CD4-positive, alpha-beta T cell treated with Interleukin-10 for 1 hour (primary cell): ENCODE measurements at places on chromosomes 4 and X.
A peak's percentile ranks its signal among the peaks of the same experiment; 100 is the strongest.

DNA sequence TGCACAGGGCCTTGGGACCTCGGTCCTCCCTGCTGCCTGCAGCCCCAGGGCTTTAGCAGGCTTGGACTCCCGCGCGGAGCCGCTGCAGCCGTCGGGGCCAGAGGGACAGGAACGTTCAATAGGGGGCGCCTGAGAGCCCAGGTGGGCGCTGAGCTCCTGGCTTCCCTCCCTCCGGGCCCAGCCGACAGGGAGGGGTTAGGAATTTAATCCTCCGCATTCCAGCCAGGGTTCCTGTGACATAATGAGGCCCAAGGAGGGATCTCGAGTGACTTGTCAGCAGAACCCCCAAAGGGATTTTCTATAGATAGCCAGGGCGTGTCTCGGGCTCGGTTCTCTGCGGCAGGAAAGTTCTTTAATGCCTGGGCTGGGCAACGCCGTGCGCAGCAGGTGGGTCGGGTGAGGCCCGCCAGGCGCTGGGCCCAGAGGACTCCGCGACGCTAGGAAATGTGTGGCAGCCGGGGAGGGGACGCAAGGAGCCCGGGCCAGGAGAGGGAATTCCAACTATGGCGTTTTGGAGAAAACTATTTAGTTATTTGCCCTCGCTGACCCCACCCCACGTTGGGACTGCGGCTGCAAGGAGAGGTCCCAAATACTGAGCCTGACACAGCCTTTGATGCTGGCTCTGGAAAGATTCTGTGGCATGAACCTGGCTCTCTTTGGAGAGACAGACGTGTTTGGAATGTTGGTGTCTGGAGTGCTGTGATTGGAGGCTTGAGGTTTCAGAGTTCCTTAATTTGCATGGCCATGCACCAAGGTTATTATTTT, 285.2 kb upstream of the GATB start:
- no peak for DNase-seq

DNA sequence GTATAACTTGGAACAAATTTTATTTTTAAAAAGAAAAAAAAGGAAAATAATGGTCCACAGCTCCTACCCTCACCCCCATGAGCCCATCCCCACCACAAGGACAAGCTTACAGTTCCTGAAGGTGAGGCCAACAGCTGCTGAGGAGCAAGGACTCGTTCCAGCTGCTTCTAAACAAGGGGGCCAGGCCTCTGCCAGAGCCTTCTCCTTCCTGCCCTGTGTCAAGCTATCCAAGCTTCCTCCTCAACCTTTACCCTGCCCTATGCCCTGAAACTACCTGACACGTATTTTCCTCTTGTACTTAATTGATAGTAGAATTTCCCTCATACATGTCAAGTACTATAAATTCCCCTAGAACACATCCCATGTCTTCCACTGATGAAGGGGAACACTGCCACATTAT, 8.8 kb downstream of the SH3D19 start:
- DNase-seq, result no peak

DNA sequence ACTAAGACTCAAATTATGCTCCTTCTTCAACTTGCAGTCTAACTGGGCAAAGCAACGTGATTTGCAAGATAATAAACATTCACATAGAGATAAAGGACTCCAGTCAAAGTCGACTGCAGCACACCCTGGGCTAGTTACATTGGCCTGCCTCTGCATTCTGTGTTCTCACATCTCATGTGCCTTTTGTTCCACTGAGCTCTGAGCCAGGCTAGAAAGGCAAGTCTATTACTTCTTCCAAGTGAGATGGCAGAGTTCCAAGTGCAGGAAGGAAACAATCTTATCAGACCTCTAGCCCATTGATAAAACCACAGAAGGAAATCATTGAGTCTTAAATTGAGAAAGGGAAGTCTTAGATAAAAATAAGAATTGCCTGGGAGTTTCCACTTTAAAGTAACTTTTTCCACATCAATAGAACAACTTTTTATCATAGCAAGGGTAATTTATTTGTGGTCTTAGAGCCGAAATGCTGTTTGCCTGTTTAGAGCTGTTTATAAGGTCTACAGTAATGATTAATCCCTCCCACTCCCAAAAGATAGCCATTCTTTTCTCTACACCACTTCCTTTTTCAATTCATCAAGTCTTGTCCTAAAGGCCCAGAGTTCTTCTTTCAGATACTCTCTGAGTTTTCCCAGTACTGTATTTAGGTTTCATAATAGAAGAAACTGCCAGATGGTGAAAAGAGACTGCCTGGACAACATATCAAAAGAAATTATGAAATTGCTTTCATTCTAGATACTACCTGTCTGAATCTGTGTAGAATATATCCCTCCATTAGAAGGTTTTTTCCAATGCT, 200.2 kb downstream of the GUCY2F start:
- DNase-seq, result no peak

GRCh38 chr4:83231620-83232076, 53.0 kb downstream of the COQ2 start:
- DNase-seq, result peak; percentile 41

- DNase-seq, result no peak
Observed at GRCh38 chrX:118553042-118553710, 57.6 kb downstream of the DOCK11 start.

DNA sequence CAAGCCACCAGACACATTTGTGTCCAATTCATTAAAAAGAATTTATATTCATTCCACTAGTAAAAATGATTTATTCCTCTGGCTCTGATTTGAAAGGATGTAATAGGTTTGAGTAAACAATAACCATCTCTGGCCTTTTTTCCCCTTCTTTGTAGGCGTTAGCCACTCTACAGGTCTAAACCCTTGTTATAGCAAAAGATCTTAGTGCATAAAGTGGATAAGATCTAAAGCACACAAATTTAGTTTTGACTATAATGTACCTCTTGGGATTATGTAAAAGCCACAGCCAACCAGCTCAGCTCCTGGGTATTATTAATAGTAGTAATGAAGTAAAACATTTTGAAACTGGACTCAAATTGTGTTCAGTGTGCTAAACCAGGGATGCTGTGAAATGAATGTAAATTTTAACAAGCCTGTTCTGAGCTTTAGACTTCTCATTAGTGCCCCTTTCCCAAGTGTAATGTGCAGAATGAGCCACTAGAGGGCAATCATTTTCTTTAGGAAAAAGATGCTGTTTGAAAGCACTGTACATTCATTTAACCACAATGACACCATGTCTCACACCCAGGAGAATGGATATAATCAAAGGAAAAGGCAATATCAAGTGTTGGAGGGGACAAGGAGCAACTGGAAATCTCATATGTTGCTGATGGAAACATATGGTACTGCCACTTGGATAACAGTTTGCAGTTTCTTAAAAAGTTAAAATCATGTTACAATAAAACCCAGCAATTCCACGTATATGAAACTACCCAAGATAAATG, 69.7 kb downstream of the KLHL8 start:
- DNase-seq, result peak; percentile 79

- no peak for DNase-seq
Observed at GRCh38 chrX:9442056-9442455, 22.8 kb upstream of the TBL1X start.

GRCh38 chrX:139949703-139950102, 15.6 kb downstream of the CXorf66 start:
- no peak for DNase-seq

GRCh38 chrX:21481761-21482160, 107.5 kb downstream of the CNKSR2 start:
- DNase-seq, result no peak

DNA sequence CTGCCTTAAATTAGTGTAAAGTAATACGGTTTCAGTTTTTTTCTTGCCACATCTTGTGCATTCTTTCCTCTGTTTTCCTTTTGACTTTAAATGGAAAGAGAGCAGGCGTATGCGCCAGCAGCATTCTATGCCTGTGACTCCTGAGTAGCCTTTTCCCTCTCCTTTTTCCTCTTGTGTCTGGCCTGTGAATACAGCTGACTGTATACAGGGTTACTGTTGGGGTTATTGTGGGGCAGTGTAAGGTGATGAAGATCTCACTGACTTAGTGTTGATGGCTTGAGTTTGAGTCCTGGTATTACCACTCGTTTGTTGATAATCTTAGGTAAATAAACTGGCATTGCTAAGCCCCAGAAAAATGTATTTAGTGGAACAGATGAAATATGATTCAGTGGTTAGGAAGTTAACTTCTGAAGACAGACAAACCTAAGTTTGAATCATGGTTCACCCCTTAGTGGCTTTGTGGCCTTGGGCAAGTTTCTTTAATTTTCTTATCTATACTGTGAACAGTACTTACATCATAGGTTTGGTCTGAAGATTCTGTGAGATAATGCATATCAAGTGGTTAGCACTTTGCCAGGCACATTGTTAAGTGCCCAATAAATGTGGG, 105.1 kb downstream of the FNIP2 start:
- DNase-seq, result peak; percentile 11

DNA sequence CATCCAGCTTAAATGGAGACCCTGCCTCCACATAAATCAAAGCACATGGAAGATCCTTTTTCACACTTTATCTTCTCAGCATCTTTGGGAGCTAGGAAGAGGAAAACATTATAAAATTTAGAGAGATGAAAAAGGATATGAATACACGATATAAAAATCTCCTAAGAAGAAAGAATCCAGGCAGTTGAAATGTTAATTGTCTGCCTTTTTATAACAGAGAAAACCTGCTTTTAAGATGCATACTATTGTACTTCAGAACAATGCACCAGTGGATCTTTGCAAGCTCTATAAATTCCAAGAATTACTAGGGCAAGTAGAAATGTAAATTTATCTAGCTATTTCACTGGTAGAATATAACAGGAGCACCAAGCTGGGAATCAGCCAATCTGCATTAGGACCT, 300.3 kb upstream of the GALNT7 start:
- no peak for DNase-seq

GRCh38 chrX:130516123-130516522, 114.3 kb downstream of the RBMX2 start:
- no peak for DNase-seq

GRCh38 chrX:108049649-108050048, 4.8 kb downstream of the VSIG1 start:
- DNase-seq, result no peak

DNA sequence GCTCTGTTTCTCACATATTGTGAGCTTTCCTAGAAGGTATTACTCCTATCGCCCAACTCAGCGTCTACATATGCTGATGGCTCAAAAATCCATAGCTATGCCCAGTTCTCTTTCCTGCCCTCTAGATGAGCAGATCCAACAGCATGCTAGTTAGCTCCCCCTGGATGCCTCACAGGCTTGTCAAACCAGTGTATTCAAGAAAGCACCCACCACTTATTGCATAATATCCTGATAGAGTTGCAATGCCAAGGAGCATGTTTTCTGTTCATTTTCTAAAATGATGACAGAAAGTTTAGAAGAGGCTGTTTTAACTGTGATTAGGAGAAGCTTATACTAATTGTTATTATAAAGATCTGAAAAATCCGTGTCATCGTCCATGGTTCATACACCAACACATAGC, 1.9 kb upstream of the PACRGL start:
- DNase-seq, result no peak

- DNase-seq, result no peak
Observed at GRCh38 chr4:170420255-170420693, 330.5 kb upstream of the AADAT start.

DNA sequence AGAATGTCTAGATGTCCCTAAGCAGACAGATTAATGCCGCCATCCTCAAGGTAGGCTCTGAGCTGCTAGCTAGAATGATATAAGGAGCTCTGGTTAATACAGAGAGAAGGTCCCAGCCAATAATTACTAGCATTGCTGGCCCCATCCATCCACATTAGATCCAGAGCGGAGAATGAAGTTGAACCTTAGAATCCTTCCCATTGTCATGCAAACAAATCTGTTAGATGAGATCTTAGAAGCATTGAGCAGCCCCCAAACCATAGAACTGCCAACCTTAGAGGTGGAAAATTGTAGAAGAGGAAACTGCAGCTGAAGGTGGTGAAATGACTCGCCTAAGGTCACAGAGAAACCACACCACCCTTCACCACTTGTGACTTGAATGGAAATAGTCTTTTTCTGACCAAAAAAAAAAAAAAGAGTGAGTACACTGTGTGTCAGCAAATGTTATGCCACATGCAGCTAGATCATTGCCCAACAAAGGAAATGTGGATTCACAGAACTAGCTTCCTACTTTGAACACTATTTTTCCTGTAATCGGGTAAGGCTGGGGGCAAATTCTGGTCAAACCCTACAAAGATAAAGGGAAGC, 162.1 kb downstream of the SMIM20 start:
- DNase-seq, result peak; percentile 40

DNA sequence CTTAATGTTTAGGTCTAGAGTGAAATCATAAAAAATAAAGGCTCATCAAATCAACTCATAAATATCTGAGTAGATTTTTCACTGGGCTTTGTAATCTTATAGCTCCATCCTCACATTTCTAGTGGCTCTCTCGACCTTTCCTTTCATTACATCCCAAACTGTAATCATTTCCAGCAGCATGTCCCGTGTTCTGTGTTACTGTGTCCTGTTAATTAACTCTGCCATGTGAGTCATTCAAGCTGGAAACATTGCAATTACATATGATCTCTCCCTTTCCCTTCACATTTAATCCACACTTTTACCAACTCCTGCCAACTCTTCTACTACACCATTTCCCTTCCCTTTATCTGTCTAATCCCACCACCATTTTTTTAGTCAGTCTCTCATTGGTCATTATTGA, 75.5 kb downstream of the UGT8 start:
- DNase-seq, result no peak

- DNase-seq, result no peak
Observed at GRCh38 chr4:121510341-121510874, 129.6 kb upstream of the QRFPR start.

GRCh38 chrX:97844943-97845342, 961.2 kb downstream of the RPA4 start:
- no peak for DNase-seq
